Stimulated activated naive CD4-positive, alpha-beta T cell treated with Interleukin-2 at 50 U/mL for 16 hours (primary cell): ENCODE measurements at places on chromosomes 2 and 18.

DNA sequence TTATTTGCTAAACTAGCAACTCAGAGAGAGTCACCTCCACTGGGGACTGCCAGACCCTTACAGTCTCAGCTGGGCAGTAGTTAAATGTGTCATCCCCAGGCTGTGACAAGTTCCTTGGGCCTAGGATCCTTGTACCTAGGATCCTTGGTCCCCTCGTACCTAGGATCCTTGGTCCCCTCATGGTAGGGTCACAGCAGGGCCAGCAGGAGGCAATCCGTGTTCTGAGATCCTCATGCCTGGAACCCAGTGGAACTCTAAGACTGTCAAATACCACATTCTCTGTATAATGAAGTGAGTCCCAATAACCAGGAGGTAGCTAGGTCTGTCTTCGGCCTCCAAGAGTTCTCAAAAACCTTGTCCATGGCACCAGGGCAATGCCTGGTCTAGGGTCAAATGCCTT lies 60.8 kb downstream of the LYPD6B start:
- no peak for DNase-seq

DNA sequence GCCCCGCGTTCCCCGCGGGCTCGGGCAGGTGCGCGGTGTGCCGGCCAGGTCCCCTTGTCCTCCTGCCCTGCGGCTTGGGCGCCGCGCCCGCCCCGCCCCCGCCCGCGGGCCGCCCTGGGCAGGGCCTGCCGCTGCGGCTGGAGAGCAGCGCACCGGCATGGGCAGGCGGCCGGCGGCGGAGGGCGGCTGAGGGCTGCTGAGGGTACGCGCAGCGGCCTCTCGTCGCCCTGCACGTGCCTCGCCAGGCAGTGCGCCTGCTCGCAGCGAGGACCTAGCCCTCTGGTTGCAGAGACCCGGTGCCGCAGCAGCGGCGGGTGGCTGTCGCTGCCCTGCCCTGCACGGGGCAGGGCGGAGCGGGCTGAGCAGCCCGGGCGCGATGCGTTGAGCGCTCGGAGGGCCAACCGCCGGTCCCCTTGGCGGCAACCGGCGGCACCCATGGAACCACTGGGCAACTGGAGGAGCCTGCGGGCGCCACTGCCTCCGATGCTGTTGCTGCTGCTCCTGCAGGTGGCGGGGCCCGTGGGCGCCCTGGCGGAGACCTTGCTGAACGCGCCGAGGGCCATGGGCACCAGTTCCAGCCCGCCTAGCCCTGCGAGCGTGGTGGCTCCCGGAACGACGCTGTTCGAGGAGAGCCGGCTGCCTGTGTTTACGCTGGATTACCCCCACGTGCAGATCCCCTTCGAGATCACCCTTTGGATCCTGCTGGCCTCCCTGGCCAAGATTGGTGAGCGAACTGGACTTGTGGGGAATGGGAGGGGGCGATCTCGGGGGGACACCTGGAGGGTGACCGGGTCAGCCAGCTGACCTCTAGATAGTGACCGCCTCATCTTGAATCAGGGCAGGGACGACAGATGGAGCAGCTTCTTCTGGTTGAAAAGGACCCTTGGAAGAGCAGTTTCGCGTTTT lies at the start of gene SLC9A2:
SLC9A2 (plus strand) TSS at position 140 of the 906 bp plus-strand sequence; CDS start at position 436, 296 bp downstream.
- DNase-seq: no peak

DNA sequence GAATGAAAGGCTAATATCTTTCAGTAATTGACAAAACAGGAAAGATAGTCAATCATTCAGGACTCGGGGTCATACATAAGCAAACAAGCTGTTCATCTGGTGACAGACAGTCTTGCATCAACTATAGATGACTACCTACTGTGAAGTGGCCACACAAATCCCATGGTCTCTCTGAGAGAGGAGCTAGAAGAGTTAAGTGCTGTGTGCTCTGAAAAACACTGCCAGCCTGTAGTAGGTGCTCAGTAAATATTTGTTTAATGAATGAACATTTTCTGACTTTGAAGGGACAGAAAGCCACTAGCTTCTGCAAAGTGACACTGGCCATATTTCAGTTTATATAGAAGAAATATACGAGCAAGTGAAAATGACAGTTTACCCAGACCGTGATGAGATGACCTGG lies 184.0 kb upstream of the CHAC2 start:
- no peak for DNase-seq

GRCh38 chr18:23316316-23316715 lies 136.8 kb upstream of the RIOK3 start:
- DNase-seq: no peak

DNA sequence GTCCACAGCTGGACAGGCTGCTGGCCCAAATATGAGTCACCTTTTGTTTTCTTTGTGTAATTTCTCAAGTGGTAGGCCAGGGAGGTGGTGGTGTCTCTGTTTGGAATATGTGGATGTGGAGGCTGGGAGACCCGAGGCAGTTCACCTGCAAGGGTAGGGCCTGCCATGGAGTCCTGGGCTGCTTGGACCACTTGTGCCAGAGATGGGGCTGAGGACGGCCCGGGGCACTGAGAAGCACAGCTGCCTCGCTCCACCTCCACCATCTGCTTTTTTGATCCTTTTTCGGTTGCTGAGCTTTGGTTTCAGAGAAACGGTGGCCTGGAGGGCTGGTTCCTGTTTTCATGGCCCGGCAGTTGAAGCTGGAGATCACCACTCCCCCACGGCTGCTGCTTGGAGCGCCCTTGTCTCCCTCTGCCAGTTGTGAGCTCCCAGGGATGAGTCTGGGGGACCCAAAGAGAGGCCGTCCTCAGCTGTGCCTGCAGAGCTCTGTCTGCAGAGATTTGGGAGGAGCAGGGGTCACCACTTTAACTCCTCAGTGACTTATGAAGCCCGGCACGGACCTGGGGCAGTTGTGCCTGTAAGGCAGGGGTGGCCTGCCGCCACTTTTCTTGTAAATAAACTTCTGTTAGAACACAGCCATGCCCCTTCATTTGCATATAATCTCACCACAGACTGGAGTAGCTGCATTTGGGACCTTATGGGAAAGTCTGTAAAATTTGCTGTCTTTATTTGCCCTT lies 67.6 kb upstream of the MCFD2 start:
- no peak for DNase-seq

DNA sequence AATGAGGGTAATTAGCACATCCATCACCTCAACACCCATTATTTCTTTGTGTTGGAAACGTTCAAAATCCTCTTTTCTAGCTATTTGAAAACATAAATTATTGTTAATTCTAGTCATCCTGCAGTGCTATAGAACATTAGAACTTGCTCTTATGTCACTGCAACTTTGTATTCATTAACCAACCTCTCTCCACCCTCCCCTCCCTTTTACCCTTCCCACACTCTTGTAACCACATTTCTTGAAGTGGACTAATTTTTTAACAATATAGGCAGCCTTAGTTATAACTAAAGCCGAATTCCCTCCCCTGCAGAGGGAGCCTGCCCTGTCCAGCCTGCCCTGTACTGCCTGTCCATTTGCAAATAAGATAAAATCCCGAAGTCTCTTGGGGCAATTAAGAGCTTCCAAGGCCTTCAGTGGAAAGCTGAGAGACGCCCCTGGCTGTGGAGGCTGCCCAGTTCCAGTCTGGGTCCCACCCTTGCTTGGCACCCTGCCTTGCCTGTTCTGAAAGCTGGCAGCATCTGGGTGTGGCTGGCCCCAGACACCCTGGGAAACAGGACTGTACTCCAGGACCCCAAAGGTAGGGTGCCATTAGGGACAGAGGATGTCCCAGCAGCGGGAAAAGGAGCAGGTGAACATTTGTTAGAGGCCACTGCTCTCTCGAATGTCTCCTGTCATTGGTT lies 65.1 kb downstream of the MEX3C start:
- DNase-seq: no peak

DNA sequence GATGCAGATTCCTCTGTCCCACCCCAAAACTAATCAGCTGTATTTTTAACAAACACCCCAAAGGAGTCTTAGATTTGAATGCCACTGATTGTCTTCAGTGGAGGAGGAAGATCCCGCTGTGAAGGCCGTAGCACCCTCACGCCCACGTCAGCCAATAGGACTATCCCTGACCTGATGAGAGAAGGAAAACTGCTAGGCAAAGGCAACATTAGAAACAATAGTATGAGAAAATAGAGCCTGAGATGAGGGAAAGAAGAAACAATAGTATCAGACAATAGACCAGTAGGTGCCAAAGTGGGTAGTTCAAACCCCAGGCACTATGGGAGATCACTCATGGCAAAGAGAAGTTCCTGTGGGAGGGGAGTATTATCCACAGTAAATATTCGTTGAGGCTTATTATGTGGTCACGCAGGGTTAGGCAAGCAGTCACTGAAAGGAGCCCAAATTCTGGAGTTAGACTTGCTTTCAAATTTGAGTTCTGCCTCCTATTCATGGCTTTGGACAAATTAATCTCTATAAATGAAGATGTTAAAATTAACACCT lies 2.8 kb downstream of the PCBP1 start:
- DNase-seq: no peak

DNA sequence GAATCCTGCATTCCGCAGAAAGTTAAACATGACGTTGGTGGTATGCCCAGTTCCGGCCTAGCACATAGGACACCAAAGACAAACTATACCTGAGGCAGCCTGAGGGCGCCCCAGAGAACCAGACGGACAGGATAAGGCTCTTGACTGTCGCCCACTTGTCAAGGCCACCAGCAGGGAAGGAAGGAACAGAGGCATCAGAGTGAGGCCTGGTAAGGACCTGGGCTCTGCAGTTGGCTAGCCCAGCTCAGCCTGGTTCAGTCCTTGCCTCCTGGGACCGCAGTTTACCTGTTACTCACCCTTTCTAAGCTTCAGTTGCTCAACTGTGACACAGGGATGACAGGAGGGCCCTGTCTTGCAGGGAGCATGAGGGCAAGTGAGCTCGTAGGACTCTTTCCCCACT lies 82.1 kb downstream of the ACTR2 start:
- DNase-seq: no peak

GRCh38 chr18:76679259-76679658 lies 143.1 kb upstream of the ZNF236 start:
- no peak for DNase-seq

DNA sequence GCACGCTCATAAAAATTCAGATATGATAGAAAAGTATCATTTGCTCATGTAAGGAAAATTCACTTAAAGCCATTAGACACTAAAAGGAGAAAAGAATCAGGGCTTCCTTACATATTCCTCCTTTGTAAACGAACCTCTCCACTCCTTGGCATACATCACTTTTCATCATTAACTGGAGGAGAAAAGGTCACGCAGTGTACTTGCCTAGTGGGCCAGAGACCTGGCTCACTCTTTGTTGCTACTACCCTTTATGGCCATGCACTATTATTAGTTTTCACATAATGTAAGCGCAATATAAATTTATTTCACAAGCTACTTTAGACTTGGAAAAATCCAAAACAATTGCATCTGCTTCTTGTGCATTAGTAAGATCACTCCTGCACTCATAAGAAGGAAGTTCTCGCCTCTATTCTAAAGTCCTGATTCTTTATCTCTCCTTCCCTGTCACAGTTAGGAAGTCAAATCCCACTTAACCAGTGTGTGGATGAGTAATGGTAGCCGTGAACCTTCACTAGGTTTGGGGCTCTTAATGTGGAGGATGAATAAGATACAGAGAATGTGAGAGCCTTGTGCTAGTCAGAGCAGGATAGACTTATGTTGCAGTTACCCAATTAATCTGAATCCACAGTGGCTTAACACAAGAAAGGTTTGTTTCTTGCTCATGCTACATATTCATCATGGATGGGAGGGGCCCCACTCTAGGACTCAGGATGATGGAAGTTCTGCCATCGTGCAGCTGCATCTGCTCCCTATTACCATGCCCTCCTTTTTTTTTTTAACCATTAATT lies 115.0 kb upstream of the GLS start:
- DNase-seq: no peak

- no peak for DNase-seq
Measured at GRCh38 chr18:36643061-36643460, 185.7 kb downstream of the TPGS2 start.

DNA sequence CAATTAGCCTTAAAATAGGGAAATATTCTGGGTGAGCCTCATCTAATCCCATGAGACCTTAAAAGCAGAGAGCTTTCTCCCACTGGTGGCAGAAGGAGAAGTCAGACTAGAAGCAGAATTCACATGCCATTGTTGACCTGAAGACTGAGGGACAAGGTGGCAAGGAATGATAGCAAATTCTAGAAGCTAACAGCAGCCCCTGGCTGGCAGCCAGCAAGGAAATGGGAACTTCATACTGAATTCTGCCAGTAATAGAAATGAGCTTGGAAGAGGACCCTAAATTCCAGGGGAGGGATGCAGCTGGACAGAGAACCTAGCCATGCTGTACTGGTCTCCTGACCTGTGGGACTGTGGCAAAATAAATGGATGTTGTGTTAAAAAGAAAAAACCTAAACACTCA lies 19.5 kb downstream of the B3GNT7 start:
- no peak for DNase-seq

DNA sequence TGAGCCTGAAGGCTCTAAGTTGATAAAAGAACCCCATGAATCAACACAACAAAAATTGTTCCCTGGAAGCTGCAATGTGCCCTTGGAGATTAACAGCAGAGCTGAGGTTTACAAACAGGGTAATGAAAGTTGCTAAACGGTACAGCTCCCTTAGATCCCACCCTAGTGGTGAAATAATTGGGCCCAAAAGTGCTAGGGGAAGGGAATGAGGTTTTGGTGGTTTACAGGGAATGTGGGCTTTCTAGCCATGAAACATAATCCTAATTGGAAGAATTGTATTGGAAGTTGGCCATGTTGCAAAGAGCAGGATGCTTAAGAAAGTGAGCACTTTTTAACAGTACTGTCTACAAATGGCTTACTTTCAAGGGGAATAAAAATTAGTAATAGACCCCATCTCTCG lies 180.2 kb upstream of the SMIM21 start:
- no peak for DNase-seq

- no peak for DNase-seq
Measured at GRCh38 chr2:1360557-1361250, 52.6 kb upstream of the TPO start.

DNA sequence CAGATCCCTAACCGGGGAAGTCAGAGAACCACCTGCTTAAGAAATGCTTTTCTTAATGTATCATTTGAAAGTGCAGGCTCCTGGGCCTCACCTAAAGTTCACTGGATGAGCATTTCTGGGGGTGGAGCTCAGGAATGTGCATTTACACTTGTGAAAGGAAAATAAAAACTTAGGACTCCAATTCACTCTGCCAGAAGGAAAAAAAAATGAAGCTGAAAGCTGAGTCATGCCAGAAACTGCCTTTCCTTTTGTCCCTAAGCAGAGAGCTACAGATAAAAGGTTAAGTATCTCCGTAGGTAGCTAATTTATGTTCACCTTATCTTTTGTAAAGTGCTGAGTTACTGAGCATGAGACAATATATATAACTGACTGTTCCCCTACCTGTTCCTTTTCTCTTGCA lies 229.5 kb upstream of the MEX3C start:
- no peak for DNase-seq

- no peak for DNase-seq
Measured at GRCh38 chr18:11864471-11864870, 13.3 kb downstream of the CHMP1B start.
